NCI-H446 treated with DMSO at 0.1 percent for 48 hours (cell line): ENCODE measurements at places on chromosomes 5 and 9.

DNA sequence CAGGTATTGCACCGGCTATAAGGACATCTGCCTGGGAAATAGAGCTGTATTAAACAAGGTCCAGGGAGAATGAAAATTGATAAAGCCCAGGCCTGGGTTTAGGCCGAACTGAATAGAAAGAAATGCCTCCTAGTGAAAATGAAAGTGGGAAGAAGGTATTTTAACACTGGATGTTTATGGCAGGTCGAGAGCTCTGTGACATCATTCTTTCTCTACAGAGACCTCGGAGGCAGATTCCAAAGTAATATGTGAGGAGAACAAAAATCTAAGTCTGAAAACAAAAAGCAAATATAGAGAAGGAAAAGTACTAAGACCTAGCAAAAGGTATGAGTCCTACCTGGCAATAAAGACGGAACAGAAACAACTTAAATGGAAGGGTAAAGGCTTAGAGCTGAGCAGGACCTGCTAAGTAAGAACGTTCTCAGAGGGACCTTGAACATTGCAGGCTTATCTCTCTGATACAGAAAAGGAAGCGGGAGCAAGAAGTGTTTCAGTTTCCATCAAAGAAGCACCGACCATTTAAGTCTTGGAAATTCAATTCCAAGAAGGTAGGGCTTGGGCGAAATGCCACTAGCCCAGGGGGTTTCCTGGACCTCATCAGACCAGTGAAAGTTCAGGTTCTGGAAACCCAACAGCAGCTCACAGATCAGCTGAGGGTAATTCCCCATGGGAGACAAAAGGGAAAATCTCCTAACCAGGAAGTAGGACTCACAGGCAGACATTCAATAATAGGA lies 80.0 kb downstream of the SUSD1 start:
- DNase-seq = no peak

- no peak for DNase-seq
Observed at GRCh38 chr9:134602547-134603362, 38.8 kb upstream of the COL5A1 start.

DNA sequence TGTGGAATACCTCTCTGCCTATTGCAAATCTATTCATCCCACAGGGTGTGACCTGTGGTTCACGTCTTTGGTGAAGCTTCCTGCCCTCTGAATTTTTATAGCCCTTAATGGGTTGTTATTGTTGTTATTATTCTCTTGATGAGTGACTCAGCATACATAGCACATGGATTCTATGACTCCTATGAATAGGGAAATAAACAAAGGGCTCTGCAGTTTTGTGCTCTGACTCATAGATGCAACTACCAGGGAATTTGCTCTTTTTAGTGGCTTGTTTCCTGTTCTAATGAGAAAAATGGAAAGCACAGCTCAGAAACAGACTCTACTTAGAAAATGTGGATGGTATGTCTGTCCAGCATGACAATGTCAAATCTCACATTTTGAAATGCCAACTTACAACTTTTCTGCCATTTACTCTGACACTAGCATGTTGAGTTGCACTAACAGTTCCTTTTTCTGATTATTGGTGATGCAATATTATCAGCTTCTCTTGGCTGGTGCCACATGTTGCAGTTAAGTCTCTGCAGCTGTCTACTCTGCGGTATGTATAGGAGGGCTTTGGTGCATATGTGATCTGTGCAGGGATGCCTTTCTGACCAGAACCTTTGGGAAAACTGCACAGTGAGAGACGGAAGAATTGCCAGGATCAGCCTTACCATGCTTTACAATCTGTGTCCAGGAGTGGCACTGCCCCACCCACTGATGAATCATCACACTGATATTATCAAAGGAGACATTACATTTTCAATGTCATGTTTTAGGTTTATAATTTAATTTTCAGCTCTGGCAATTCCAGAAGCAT lies 996.4 kb upstream of the WWC1 start:
- no peak for DNase-seq

DNA sequence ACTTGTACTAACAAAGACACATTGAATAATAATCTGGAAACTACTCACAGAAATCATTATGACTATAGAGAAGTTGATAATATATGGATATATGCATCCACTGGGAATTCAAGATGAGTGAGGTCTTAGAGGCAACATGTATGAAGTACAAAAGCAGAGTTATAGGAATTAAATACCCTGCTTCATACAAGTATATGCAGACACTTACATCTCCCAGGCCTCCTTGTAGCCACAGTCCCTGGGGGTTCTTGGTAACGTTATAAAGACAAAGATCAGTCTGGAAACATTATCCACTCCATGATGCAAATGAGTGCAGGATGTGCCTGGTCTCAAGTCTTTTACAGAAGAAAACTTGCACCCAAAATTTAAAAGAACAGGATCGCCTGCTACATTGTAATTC lies 92.4 kb upstream of the ANXA1 start:
- DNase-seq = no peak

- DNase-seq = no peak
Observed at GRCh38 chr5:44454002-44454401, 64.8 kb upstream of the FGF10 start.

- no peak for DNase-seq
Observed at GRCh38 chr5:124045412-124045811, 533.4 kb downstream of the CSNK1G3 start.

GRCh38 chr5:124511791-124512190 lies 234.6 kb downstream of the ZNF608 start:
- DNase-seq = peak; percentile 41

GRCh38 chr5:67243944-67244343 lies 47.3 kb upstream of the CD180 start:
- no peak for DNase-seq

GRCh38 chr9:129619787-129620668 lies 873 bp downstream of the C9orf50 start:
- DNase-seq = no peak

DNA sequence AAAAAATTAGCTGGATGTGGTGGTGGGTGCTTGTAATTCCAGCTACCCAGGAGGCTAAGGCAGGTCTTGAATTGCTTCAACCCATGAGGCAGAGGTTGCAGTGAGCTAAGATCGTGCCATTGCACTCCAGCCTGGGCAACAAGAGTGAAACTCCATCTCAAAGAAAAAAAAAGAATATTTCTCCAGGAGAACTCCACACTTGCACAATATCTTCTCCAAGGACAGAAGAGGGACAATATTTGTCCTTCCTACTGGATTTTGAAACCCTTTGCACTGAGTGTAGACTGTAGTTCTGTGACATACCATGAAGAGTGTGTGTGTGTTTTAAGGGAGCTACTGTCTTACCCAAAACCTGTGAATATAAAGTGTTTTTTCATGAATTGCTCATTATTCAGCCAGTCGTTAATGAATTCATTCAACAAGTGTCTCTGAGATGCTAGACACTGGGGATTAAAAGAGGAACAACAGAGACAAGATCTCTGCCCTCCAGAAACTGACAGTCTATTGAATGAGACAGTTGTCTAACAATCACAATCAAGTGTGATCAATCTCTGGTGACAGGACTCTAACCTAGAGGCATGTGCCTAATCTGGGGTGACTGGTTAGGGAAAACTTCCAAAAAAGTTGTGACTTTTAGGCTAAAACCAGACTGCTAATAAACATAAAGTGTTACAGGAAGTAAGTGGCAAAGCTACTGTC lies 9.8 kb upstream of the UBE2D2 start:
- DNase-seq = no peak

DNA sequence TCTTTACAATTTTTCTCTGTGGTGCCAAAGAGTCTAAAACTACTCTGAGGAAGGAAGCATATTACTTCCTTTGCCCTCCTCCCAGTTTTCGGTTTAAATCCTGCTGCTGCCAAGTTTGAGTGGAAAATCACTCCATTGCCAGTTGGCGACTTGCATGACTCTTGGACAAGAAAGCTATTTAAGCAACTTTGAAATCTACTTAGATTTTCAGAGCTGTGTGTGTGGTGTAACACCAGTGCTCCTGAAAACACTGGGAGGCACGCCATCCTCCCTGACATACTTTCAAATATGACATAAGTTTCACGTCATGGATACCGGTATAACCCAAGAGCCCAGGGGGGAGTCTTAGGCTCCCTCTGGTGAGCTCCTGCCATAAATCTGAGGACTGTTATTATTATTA lies 83.5 kb upstream of the RIOK2 start:
- no peak for DNase-seq

DNA sequence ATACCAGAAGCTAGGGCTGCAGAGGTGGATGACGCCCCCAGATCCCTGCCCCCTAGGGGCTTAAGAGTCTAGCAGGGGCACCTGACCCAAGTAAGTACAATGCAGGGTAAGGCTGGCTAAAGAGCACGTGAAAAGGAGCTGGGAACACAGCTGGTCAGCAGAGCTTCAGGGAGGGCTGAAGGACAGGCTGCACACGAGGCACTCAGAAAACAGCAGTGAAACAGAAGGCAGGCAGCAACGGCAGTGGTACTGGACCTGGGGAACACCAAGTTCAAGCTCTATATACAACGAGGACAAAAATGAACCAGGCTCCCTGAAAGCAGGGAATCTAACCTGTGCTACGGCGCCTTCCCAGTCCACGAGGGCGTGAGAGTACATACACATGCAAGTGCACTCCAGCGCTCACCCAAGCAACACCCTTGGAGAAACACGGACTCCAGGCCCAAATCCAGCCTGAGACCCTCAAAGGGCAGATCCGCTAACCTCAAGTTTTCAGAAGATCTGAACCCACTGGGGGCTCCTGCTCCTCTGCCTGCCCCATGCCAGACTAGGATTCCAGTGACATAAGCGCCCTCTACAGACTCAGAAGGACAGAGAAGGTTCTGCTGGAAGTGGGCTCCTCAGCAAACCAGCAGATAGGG lies 57.4 kb downstream of the PSMB7 start:
- no peak for DNase-seq

DNA sequence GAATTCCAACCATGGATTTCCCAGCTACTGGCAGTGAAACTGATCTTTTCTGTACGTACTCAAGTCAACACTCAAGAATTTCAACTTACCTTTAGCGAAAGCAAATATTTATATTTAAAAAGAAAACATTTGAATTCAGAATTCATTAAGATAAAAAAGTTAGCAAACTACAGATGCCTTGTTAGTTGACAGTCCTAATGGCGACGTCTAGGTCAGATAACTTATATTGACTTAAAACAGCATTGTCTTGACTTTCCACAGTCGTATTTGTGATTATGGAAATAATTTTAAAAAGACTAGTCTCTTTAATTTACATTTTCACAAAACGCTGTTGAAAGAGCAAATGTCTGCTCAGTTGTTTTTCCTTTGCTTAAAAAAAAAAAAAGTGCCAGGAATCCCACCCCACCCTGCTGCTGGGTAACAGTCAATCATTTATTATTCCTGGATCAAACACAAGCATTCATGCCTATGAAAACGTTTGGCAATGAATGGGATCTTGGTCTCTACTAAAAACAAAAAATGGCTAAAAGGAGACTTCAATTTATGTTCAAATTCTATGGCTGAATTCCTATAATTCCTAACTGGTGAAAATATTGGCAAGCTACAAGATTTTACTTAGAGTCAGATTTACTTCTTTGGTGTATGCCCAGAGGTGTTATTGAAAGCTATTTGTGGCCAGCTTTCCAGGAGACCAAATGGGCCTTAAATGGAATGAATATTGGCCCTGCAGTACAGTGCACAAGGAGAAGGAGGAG lies 22.0 kb downstream of the OR2S2 start:
- DNase-seq = peak; percentile 26

DNA sequence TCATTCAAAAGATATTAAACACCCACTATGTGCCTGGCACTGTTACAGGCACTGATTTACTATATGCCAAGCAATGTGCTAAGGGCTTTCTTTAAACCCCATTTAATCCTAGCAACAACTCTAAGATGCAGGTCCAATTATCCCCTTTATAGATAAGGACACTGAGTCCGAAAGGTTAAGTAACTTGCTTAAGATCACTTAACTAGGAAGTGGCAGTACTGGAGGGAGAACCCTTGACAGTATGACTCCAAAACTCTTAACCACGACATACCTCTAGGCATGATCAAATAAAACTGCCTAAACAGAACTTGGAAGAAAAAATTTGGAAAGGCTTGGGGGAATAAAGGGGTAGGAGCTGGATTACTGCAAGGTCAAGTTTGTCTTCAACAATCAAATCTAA lies 1.7 kb downstream of the RAB14 start:
- DNase-seq = no peak

DNA sequence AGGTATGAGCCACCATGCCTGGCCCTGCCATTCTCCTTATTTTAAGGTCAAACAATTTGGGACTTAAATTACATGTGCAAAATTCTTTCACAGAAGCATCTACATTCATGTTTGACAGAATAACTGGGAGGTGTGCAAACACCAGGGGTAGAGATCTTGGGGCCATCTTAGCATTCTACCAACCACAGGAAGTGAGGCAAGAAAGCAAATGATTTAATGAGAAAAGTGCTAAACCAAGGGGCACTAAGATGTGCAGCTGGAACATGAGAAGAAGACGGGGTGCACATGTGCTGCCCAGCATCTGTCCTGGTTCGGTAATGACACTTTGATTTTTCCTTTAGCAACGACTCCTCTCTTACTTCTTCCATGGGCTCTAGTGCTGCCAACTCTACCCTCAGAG lies 1.2 kb upstream of the F12 start:
- DNase-seq = no peak

GRCh38 chr5:62043289-62044280 lies 262.4 kb upstream of the KIF2A start:
- no peak for DNase-seq

GRCh38 chr9:5895782-5896181 lies 5.1 kb downstream of the MLANA start:
- no peak for DNase-seq

- DNase-seq = no peak
Observed at GRCh38 chr5:95843733-95844223, 21.3 kb upstream of the GLRX start.

GRCh38 chr9:22921742-22922141 lies 475.1 kb downstream of the DMRTA1 start:
- DNase-seq = no peak

DNA sequence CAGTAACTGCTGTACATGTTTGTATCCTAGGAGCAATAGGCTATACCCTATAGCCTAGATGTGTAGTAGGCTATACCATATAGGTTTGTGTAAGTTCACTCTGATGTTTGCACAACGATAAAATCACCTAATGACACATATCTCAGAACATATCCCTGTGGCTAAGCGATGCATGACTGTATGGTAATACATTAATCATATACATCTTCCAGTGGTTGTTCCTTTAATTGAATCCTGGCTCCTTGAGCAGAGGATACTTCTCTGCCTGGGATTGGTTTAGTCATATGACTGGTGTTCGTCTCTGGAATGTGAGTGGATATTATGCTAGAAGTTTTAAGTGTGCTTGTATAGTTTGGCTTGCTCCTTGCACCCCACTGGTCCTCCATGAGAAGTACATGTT lies 425.8 kb downstream of the MAN2A1 start:
- DNase-seq = no peak

GRCh38 chr9:119836036-119836435 lies 466.8 kb upstream of the BRINP1 start:
- no peak for DNase-seq

DNA sequence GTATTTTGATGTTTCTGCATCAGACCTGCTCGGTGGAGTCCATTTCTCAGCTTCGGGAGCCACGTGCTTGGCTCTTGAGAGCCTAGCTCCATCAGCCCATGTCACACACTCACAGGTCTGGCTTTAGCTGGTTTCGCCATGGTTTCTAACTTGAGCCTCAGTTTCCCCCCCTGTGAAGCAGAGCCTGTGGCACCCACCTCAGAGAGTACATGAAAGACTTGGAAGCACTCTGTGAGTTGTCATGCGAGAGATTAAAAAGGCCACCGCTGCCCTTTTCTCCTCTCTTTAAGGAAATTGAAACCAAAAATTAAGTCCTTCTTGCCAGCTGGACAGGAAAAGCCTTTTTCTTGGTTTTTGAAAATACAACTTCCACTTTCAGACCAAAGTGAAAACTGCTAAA lies 8.8 kb downstream of the TENT4A start:
- no peak for DNase-seq

- no peak for DNase-seq
Observed at GRCh38 chr5:4422247-4422646, 717.9 kb upstream of the ADAMTS16 start.
